ENCODE measurements at places on chromosomes 2 and 18.

- DNase-seq: no peak
Observed at GRCh38 chr18:62118328-62118727, 68.5 kb downstream of the PIGN start.

DNA sequence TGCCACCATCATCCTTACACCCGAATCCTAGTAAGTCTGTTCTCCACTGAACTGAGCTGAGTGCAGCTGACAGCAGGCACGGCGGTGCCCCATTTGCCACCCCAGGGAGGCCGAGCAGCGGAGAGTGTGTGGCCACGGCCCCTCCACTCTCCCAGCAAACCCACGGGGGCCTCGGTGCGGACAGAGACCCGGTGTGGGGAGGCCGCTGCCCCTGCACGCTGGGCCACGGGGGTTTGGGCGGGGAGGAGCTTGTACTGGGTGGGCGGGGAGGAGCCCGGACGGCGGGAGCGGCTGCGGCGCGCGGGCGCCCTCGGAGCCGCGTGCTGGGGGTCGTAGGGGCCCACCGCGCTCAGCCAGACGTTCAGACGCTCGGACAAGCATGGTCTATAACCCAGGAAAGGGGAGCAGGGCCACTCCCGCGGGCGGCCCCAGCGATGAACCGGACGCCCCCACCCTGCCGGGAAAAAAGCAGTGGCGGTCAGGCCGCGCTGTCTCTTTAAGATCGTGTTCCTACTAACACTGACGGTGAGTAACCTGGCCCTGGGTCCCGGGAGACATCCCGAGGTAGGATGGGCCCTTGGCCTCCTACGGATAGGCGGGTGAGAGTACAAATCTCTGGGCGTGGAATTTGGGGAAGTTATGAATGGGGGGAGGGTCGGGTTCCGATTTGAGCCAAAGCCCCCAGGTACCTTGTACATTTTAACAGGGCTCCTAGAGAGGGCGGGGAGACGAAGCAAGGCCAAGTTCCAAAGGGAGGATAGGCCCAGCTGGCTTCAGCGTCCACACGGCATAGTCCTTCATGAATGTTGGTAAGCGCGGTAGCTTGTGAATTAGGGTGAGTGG is at the start of gene ITPRIPL1:
ITPRIPL1 (plus strand) TSS at position 277 of the 843 bp plus-strand sequence; CDS start at position 800, 523 bp downstream.
- peak; percentile 61 for DNase-seq

- DNase-seq: no peak
Observed at GRCh38 chr2:189328848-189329245, 112.4 kb upstream of the WDR75 start.

GRCh38 chr2:26359886-26360473 is 13.4 kb upstream of the ADGRF3 start:
- DNase-seq: no peak

- DNase-seq: no peak
Observed at GRCh38 chr2:123720760-123721159, 304.3 kb upstream of the CNTNAP5 start.

DNA sequence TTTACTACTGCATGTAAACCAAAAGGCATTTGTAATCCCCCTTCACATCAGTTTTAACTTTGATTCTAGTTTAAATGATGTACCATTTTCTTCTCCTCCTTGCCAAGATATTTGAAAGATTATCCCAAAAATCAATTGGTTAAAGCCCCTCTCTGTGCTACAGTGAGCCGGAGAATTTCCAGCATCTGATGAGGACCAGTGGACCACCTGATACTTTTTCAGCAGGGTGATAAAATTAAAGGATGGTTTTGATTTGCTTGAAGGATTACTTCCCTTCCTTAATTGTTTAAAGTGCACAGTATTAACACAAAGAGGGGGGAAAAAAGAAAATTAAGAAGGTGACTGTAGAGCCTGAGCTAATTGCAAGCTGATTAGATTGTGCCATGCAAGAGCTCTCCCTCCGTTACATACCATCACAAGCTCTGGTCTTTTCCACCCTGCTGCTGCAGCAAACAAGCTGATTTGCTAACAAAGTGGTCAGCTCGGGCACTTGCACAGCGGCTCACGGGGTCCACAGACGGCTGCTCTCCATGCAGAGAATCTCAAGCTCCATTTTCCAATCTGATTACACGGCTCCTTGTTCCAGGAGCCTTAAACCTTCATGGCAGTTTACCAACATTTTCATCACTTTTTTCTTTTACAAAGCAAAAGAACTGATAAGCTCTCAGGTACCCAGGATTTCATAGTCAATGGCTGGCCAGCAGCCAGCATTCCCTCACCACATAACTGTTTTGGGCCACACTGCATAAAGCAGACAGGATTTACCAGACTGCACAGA is 22.1 kb downstream of the FIGN start:
- DNase-seq: no peak

DNA sequence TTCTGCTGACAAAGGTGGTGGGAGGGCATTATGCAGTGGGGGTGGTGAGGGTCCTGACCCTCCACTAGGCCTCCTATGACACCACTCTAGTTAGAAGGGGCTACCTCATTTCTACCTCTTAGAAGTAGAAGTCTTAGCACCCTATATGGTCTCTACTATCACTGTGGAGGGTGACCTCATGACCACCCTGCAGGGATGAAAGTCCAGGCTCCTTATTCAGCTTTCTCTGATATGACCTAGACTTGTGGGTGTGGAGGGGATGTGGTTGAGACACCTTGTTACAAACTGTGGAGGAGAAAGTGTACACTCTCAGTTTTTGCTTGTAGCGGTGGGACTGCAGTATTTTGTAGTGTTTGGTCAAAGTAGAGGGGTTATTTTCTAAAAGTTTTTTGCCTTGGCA is 18.6 kb downstream of the TMEM182 start:
- DNase-seq: no peak

GRCh38 chr2:8258406-8258805 is 423.4 kb upstream of the ID2 start:
- no peak for DNase-seq

DNA sequence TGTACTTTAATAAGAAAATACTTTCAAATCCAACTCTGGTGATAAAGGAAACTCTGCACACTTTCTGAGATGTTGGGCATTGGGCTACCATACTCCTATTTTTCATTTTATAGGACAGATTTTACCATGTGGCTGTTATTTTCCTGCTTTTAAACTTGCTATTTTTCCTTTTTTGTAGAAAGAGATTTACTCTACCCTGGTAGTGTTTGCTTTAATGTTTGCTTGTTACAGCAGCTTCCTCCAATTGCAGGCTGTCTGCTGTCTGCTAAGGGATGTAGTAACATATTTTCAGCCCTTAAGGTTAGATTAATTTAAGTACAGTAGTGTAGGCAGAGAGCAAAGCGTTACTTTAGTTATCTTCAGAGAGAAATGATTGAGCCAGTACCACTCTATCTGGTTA is 38.6 kb downstream of the MARCHF7 start:
- no peak for DNase-seq

GRCh38 chr18:75062297-75062886 is 146.5 kb downstream of the PTGR3 start:
- no peak for DNase-seq

DNA sequence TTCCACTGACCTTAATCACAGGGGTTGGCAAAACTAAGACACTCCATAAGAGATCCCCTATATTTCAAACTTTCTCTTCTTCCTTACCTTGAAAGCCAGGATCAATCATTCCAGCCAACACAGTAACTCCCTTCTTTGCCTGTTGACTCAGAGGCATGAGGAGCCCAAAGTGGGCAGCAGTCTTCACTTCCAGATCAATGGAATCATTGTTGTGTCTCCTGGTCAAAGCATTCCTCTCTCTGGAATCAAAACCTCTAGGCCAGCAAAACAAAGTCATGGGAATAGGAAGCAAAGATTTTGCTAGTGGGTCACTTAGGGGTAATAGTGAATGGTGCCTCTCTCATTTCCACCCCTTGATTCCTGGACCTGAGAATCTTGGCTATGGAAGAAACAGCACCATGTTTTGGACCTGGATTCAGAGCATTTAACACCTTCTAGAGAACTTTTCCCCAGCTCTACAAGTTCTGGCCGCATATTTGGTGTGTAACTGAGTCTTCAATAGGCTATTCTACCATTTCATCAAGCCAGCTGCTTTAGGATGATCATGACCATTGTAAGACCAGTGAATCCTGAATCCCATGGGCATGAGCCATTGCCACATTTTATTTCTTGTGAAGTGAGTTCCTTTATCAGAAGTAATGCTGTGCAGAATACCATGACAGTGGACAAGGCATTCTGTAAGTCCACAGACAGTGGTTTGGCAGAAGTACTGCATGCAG is 65.7 kb upstream of the SERPINE2 start:
- no peak for DNase-seq

DNA sequence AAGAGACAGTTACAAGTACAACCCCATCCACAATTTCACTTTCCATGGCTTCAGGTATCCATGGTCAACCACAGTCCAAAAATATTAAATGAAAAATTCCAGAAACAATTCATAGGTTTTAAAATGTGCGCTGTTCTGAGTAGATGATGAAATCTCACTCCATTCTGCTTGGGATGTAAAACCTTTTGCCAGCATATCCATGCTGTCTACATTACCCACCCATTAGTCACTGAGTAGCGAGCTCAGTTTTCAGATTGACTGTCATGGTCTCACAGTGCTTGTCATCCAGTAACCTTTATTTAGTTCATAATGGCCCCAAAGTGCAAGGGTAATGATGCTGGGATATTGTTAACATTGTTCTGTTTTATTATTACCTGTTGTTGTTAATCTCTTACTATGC is 40.5 kb downstream of the SMAD4 start:
- DNase-seq: no peak

GRCh38 chr18:22314001-22314400 is 103.7 kb downstream of the CTAGE1 start:
- no peak for DNase-seq

DNA sequence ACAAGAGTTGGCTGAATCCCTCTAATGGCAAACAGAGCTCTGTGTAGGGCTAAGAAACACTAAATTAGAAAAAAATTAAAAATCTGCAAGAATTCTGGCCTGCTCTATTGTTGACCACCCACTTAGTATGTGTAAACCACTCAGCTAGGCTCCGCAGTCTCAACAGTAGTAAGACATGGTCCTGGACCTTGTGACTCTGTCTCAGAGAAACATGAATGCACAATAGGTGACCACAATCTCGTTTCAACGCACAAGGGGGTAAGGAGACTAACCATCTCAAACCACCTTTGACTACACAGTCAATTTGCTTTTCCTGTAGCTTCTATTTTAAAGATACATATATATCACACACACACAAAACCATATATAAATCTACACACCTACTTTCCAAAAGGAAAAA is 16.5 kb downstream of the SEPTIN10 start:
- no peak for DNase-seq

- DNase-seq: no peak
Observed at GRCh38 chr2:39234754-39235153, 9.0 kb downstream of the CDKL4 start.
